ENCODE measurements at places on chromosomes 16 and 17.
A peak's percentile ranks its signal among the peaks of the same experiment; 100 is the strongest.

DNA sequence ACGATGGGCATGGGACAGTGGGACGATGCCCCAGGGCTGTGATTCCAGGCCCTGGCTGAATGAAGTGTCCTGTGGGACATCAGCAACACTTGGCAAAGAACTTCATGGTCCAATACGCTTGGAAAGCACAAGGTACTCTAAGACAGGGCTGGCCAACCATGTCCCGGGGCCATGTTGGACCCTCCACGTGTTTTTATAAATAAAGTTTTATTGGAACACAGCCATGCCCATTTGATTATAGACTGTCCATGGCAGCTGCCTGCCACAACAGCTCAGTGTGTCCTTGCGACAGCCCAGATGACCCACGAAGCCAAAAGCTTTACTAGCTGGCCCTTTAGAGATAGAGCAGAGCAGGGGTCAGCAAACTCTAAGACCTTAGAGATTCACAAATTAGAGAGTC is 282.1 kb downstream of the C16orf95 start:
- no peak for DNase-seq

GRCh38 chr17:26809033-26809432 is 484.9 kb upstream of the WSB1 start:
- no peak for DNase-seq

DNA sequence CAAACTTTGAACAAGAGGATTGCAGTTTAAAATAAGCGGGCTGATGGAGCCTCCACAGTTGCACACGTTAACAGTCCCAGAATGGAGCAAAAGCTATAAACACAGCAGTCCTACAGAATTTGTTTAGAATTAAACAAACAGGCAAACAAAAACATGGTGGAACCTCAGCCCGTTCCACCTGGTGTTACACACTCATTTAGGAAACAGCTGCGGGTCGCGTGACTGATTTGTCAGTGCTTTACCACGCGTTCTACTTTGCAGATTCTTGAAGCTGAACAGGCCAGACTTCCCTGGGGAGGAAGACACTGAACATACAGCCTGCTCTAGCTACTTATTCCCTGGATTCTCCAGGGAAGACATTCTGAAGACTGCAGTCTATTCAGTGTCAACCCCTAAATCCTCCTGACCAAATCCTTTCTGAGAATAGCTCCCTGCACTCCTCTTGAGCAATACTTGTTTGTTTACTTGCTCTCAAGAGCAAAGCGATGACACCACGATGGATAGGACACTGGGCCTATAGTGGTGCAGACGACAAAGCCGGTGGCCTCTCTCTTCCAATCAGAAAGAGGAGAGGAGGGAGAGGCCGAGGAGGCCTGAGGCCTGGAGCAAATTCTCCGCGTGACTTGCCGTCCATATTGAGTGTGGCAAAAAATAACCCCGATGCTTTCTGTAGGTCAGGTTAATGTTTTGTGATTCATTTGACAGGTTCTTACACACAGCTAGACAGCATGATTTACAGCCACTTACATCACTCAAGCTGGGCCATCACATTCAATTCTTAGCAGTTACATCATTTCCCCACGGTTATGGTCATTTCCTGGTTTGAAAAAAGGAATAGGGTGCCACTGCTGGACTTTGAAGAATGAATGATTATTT is 4.0 kb upstream of the MAP1LC3B start:
- peak; percentile 99 for DNase-seq

GRCh38 chr16:84749815-84750214 is 50.0 kb downstream of the USP10 start:
- DNase-seq: no peak

GRCh38 chr17:7848131-7848579 is 6.7 kb upstream of the TMEM88 start:
- DNase-seq: no peak

GRCh38 chr16:2686912-2687507 is 4.7 kb downstream of the KCTD5 start:
- DNase-seq: no peak

- DNase-seq: peak; percentile 45
These were observed 4.6 kb downstream of the ZSCAN10 start for GRCh38 chr16:3094289-3095027.
